ENCODE measurements at places on chromosomes 11 and 22.

- no peak for DNase-seq
These were observed 372.7 kb upstream of the TENM4 start for GRCh38 chr11:79813551-79813950.

- no peak for DNase-seq
These were observed 5.1 kb downstream of the MB start for GRCh38 chr22:35611891-35612576.

DNA sequence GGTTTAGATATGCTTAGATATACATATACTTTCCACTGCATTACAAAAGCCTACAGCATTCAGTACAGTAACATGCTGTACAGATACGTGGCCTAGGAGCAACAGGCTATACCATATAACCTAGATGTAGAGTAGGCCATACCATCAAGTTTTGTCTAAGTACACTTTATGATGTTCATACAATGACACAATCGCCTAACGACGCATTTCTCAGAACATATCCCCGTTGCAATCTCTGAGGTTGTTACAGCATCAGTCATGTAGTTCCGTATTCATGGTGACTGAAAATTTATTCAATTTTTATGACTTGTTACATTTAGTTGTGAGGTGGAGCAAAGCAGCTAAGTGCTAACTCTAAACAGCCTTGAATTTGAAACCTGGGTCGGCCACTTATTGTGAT is 6.7 kb downstream of the ZBTB44 start:
- DNase-seq = no peak

DNA sequence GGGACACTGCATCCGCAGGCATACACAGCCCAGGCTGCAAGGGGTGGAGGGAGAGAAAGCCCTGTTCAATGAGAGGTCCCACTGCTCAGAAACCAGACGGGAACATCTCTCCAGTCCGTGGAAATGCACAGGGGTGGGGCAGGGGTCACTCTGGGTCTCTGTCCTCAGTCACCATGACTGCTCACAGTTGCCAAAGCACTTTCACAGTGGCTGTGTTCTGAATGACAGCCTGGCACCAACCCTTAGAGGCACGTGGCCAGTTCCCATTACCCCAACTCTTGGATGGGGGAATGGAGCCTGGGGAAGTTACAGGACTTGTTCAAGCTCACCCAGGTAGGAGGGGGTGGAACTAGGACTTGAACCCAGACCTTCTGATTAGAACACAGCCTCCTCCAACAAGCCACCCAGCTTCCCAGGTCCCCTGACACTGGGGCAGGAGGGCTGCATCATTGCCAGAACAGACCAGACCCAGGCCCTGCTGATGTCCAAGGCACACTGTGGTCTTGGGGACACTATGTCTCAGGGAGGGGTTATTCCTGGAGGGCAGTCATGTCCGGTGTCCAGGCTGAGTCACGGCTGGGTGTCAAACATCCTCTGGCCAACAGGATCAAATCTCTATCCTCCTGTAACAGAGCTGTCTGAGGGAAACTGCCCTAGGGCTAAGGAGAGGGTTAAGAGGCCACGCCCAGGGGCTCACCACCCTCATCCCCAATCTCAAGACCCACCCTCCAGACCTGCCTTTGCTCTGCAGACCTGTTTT is 8.2 kb downstream of the ZNF70 start:
- DNase-seq = no peak

- DNase-seq = no peak
These were observed 89.8 kb downstream of the PIWIL4 start for GRCh38 chr11:94656968-94657367.

- DNase-seq = no peak
These were observed 41.3 kb downstream of the TRIM29 start for GRCh38 chr11:120096369-120097191.

DNA sequence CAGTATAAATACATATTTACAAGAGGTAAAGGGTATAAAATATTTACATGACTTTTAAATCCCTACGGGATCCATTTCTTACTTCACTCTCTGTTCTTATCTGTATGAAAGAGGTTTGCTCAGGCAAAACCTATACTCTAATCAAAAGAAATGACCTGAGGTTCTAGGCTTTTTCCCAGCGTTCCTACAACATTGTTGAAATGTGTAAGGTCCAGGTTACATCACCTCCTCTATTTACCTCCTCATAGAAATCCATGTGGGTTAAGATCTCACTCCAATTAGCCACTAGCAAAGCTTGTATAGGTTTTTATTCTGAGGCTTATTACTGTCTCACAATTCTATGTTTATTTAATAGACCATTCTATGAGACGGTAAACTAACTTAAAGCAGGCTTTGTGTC is 12.0 kb upstream of the OR51L1 start:
- no peak for DNase-seq

DNA sequence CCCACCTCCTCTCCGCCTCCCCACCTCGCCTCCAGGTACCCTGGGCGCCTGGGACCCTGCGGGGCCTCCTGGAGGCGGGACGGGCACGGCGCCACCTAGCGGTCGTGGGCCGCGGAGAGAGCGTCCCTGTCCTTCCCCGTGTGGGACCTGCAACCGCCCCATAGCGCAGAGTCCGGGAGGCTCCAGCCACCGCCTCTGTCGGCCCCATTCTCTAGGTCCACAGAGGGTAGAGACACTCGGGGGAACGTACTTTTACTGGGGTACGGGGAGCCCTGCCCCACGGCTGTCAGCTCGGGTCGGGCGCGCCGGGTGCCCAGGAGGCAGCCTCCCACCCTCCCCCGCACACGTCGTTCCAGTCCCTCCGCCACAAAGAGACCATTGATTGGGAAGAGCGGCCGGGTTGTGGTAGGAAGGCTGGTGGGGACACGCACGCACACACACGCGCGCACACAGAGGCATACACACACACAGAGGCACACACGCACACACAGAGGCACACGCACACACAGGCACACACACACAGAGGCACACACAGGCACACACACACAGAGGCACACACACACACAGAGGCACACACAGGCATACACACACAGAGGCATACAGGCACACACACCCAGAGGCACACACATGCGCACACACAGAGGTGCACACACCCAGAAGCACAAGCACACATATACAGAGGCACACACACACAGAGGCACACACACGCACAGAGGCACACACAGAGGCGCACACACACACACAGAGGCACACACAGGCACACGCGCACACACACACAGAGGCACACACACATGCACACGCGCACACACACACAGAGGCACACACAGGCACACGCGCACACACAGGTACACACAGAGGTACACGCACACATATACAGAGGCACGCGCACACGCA is 12.6 kb upstream of the NECTIN1 start:
- peak; percentile 38 for DNase-seq

DNA sequence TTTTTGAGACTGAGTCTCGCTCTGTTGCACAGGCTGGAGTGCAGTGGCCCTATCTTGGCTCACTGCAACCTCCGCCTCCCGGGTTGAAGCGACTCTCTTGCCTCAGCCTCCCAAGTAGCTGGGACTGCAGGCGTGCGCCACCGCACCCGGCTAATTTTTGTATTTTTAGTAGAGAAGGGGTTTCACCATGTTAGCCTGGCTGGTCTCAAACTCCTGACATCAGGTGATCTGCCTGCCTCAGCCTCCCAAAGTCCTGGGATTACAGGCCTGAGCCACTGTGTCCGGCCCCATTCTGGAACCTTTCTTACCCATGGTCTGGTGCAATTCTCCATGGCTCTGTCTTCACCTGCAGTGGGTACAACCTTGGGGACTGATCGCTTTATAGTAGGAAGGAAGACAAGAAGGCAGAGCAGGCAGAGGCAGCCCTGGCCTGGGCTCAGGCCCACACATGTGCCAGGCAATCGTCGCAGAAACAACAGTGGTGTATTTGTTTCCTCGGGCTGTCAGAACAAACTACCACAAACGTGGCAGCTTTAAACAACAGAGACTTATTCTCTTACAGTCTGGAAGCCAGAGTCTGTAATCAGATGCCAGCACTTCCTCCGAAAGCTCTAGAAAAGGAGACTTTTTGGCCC is 4.0 kb upstream of the PTGDR2 start:
- no peak for DNase-seq

DNA sequence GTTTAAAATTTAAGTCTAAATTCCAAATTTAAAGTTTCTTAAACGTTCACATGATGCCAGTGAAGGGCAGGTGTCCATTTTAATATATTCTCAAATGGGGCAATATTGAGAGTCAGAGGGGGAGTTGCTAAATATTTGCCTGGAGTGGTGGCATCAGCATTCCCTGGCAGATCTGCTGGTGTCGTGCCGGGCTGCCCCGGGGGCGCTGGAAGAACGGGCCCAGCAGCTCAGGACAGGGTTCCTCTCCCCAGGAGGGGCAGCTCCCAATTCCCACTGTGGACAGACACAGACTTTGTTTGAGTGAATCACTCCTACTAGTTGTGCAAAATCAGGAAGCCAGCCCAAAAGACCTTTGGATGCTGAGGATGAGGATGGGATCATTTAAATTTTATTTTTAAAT is 468.7 kb upstream of the B3GAT1 start:
- DNase-seq = no peak

GRCh38 chr22:19110646-19111045 is 11.6 kb downstream of the DGCR2 start:
- no peak for DNase-seq

- no peak for DNase-seq
These were observed 46.3 kb upstream of the MPEG1 start for GRCh38 chr11:59259047-59259446.

DNA sequence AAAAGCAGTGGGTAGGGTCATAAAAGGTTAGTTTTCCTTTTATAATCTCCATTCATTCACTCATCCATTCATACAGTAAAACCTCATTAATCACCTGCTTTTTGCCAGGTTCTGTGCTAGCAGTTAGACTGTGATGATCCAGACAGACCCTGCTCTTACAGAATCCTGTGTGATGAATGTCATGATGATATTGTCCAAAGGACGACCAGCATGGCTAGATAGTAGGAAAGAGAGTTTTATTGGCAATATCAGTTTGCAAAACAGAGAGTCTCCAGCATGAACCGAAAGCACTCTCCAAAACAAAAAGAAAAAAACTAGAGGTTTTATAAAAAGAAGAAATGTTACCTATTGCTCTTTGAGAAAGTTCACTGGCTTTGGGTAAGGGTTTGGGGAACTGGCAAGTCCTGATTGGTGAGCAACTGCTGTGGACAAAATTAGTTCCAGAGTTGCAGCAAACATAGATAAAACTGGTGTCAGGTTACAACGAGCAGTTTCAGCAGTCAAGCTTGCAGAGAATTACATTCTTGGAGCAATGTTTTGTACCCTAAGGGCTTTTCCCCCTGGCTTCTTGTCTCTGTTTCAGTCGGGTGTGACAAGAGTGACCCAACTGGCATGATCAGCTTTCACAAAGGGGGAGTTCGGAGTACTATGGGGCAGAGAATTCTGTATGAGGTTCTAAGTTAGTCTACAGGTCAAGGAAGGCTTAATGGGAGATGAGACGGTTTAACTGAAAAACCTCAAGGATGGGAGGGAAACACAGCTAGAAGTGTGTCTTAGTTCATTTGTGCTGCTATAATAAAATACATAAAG is 58.3 kb downstream of the HSD17B12 start:
- DNase-seq = no peak

DNA sequence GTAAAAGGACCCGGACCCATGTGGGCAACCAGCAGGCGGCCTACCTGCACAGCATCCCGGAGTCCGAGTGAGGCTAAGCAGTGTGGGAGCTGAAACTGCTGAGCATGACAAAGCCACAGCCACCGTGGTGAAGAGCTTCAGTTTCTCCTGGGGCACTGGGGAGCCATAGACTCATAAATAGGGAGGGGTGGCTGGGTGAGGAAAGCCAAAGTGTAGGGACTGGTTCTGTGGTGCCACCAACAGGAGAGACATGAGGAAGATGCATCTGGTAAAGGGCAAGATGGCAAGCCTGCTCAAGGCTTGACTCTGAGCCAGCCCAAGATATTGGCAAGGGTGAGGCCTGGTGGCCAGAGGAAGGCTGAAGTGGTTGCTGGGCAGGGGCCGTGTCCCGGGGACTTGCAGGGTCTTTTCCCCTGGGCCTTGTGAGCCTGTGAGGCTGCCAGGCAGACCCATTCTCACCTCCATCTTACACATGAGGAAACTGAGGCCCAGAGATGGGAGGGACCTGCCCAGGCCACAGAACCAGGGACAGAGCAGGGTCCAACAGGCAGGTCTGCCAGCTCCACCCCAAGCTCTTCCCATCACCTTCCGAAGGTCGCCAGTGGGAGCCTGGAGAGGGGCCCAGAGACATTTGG is 30.4 kb downstream of the CYTH4 start:
- no peak for DNase-seq

GRCh38 chr11:34344410-34344767 is 13.4 kb downstream of the ABTB2 start:
- DNase-seq = no peak

- no peak for DNase-seq
These were observed 737.8 kb downstream of the FAM181B start for GRCh38 chr11:81995889-81996288.

All from stimulated activated CD8-positive, alpha-beta memory T cell treated with anti-CD3 and anti-CD28 coated beads, Interleukin-15, amount 100 ng/mL, for 48 hours (primary cell).